Renal cortical epithelial cell (primary cell): ENCODE measurements at places on chromosomes 3 and 15. TPM values are rescaled to one million over a fixed set of nuclear protein-coding genes. Genes with fewer than 3 reads are reported as not detected.

GRCh38 chr15:78651007-78651406 lies 10.0 kb upstream of the CHRNB4 start:
- DNase-seq = peak; percentile 51

- peak; percentile 33 for DNase-seq
Measured at GRCh38 chr15:58374147-58374546, 57.6 kb upstream of the LIPC start.

- DNase-seq = no peak
Measured at GRCh38 chr3:26260139-26260538, 362.4 kb upstream of the LRRC3B start.

GRCh38 chr3:69791919-69792399 lies 52.7 kb downstream of the MITF start:
- peak; percentile 52 for DNase-seq

DNA sequence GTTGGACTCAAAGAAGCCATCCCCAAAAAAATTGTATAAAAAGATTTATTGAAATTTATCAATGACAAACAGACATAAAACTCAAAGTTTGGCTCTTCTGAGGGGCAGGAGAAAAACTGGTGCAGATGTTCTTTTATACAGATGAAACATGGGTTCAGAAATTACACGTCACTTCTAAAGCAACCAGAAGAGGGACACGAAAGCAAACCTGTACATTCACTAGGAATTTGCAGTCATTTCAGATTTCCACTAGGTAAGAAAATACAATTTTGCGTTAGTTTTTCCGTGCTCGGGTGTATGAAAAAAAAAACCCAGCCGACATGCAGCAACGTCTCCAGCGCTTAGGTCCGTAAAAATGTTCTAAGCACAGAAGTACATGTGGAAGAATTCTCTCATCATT lies 41.8 kb downstream of the ANP32A start:
- no peak for DNase-seq

The POPDC2 gene
- 0.40 TPM in 1 of 2 replicates, not detected in the other for total RNA-seq

The CPB1 gene
- not detected in 2 replicates for total RNA-seq
